ENCODE measurements at places on chromosomes 16 and 17.

GRCh38 chr17:29640413-29640812, 17.7 kb upstream of the CORO6 start:
- no peak for DNase-seq

DNA sequence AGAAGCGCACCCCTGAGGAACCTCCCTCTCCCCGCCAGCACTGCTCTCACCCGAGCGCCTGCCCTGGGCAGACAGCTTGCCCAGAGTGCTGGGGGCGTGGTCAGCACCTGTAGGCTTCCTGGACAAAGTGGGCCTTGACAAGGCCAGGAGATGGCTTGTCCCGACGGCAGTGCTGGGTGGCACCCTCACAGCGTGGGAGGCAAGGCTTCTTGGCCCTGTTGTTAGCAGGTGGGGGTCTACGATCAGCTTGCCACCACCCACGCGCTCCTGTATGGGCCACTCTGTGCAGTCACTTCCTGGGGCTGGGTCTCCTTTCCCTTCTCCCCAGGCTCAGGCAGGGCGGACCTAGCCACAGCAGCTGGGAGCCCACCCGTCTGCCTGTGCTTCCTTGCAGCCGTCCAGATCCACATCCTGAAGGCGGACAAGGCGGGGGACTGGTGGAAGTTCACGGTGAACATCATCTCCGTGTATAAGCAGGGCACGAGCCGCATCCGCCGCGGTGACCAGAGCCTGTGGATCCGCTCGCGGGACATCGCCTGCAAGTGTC, 218.0 kb downstream of the NTN1 start:
- DNase-seq = no peak

GRCh38 chr17:29514792-29515191, 52.0 kb downstream of the ABHD15 start:
- DNase-seq = no peak

GRCh38 chr16:4309102-4309832, 6.6 kb upstream of the GLIS2 start:
- no peak for DNase-seq

GRCh38 chr16:24116046-24116776, 139.9 kb upstream of the CACNG3 start:
- DNase-seq = no peak

GRCh38 chr16:58261263-58261662, 33.6 kb downstream of the PRSS54 start:
- no peak for DNase-seq

- DNase-seq = no peak
Observed at GRCh38 chr17:8164815-8165131, 2.0 kb upstream of the VAMP2 start.

- DNase-seq = no peak
Observed at GRCh38 chr16:24686678-24687077, 42.8 kb upstream of the TNRC6A start.

- no peak for DNase-seq
Observed at GRCh38 chr17:70558821-70559220, 389.5 kb downstream of the KCNJ2 start.

DNA sequence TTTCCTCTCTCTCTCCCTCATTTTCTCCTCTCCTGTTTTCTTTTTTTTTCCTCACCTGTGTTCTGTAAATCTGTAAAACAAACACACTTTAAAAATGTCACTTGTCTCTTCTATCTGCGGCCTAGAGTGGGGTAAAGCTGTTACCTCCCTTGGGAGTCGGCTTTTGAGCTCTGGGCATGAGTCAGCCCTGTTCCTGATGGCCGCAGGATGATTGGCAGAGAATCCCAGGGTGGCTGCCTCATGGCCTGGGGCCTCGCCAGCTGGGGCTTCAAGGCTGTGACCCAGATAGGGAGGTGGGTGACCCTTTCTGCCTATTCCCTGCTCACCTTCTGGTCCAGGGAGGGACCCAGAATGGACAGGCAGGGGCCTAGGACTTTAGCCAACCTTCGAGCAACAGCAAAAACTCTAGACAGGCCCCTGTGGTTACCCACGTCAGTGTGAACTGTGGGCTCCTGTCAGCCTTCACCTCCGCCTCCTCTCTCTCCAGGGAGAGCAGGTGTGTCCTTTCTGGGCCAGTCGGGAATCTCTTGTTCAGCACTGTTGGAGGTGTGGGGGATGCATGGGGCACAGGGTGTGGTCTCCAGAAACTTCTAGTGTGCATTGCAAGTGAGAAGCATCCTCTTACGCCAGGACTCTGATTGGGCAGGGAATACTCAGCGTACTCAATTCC, 87.4 kb downstream of the RAP1GAP2 start:
- DNase-seq = no peak

GRCh38 chr17:7392696-7393612, 1.4 kb downstream of the PLSCR3 start:
- no peak for DNase-seq

DNA sequence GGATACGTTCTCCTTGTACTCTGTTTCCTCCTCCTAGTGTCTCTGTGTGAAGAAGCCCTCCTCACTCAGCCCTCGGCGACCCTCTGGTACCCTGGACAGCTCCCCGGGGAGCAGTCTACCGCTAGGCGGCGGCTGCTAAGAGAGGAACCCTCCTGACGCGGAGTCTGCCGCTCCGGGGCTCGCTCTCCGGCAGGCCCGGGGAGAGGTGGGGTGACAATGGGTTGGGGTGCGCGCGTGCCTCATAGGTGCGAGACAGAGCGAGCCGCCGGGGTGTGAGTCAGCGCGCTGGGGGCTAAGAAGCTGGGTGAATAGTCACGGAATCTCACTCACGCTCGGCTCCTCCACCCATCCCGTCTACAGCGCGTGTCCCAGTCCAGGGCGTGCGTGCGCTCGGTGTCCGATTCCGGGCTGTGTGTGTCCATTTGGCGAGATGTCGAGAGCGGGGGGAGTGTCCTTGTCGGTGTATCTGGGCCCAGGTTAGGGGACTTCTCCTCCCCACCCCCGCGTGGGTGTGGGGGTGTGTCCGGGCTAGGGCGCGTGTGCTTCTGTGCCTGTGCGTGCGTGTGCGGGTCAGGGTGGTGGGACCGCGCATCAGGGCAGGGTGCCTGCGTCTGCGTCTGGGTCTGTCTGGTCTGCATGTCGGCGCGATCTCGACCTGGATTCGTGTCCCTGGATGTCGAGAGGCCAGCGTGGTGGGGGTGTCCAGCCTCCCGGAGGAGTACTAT, 577 bp upstream of the HS3ST2 start:
- no peak for DNase-seq

- no peak for DNase-seq
Observed at GRCh38 chr17:40437095-40437732, 6.0 kb upstream of the IGFBP4 start.

DNA sequence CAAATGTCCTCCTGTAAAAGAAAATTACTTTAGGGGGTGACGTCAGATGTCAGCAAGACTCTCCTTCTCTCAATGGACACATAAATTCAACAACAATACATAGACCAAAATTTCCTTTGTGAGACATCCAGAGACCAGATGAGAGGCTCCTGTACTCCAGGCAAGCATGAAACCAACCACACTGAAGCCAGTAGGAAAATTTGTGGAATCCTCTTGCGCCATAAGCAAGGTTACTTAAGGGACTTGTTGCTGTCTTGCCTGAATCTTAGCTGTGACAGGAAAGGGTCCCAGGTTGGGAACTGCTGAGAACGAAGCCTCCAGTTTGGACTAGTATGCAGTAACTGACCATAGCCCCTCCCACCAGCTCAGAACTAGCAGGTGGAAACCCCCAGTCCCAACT, 56.0 kb downstream of the CEP112 start:
- no peak for DNase-seq

GRCh38 chr17:31281061-31281460, 16.0 kb downstream of the OMG start:
- no peak for DNase-seq

DNA sequence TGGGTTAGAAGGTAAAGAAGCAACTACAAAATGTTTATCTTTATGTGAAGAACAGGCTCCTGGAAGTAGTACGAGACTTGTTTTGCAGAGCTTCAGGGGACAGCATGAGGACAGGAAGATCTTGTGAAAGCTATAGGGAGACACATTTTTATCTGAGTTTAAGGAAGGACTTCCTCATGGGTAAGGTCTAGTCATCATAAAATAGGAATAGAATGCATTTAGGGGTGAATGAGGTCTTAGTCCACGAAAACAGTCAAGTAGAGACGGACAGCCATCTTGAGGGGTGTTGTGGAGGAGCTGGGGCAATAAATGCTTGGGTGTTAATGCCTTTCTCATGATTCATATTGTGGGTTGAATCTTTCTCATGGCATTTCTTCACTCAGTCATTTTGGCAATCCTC, 24.3 kb downstream of the KCNJ16 start:
- no peak for DNase-seq

DNA sequence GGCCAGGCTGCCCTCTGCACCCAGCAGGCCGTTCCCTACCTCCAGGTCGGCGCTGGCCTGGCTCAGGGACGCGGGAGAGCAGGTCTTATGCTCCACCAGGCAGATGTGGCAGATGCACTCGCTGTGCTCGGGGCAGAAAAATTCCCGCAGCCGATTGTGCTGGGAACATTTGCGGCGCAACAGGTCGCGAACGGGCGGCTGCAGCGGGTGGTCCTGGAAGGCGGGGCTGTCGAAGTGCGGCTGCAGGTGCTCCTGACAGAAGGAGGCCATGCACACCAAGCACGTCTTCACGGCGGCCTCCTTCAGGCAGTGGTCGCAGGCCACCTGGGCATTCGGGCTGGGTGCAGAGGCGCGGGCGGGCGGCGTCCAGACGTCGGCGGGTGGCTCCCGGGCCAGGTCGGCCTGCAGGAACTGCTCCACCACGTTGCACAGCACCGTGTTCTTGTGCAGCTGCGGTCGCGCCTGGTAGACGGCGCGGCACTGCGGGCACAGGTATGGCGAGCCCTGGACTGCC, 439 bp downstream of the TRIM25 start:
- DNase-seq = no peak

DNA sequence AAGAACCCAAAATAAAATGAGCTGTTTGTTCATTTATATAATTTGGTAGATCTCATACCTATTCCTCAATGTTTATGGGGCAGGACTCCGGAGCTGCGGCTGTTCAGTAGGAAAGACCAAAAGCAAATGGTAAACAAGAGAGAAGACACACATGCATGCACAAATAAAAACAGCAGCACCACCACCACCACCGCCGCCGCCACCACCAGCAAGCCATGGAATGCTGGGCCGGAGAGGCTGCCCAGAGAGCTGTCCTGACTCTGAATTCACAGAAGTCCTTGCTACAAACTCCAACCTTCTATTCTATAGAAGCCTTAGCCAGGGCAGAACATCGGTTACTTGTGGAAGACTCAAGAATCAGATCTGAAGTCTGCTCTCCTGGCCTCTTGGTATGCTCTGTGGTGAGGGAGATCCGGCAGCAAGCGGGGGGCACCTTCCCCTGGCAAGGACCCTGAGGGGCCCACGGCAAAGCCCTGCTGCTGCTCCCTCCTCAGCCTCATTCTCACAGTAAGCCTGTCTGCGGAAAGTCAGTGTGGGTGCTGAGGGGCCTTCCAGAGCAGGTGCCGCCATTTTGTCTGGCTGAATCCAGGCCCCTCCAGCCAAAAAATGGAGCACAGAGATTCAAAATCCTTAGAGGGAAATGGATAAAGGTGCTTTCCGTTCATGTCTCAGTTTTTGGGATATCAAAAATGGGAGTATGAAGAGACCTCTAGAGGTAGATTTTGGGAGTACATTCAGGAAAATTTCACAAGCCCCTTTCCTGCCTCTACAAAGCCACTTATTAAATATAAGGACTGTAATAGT, 6.4 kb upstream of the FOXJ1 start:
- no peak for DNase-seq

Data from omental fat pad (tissue), 4 donors.